NCI-H1436 treated with DMSO at 0.1 percent for 48 hours (cell line): ENCODE measurements at places on chromosomes 1 and 21.
A peak's percentile ranks its signal among the peaks of the same experiment; 100 is the strongest.

DNA sequence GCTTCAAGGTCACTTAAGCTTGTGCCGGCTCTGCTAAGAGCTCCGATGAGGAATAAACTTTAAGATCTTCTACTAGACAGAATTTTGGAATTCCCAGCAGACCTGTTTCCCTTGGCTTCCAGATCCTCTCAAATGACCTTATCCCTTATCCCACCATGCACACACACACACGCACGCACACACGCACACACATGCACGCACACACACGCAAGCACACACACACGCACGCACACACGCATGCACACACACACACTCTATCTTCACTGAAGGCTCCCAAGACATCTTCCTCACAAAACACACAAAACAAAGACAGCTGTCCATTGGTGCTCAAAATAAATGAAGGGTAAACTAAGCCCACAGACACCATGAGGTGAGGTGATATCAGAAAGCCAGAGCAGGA, 659.9 kb downstream of the KIF26B start:
- no peak for DNase-seq

DNA sequence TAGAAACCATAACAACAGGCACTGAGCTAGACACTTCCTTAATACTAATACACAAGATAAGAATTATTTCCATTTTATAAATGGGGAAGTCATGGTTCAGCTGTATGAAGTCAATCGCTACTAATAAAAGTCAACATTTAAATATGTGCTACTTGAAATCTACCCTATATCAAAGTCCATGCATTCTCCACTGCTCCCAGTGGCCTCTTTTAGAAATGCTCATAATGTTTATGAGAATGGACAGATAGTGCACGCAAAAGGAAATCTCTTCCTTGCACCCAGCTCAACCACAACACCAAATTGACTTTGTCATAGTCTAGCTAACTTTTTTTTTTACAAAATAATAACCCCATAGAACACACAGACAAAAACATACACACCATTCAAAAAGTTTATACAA, 281.7 kb upstream of the CXADR start:
- no peak for DNase-seq

DNA sequence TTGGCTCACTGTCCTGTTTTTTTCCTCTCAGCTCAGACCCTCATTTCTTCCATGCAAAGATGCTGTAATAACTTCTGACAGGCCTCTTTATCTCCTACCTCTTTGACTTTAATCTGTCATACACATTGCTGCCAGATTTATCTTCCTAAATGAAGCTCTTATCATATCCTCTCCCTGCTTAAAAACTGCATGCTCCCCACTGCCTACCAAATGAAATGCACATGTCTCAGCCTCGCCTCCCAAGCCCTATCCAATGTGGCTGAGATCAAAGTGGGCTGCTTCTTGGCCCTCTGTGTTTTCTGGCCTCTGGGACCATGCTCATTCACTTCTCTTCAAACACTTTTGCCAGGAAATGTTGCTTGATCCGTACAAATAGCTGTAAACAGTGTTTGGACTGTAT, 38.3 kb downstream of the IRF2BP2 start:
- no peak for DNase-seq

- DNase-seq: no peak
Measured at GRCh38 chr1:241711326-241711725, 59.2 kb downstream of the WDR64 start.

GRCh38 chr1:184509105-184509504, 122.3 kb downstream of the C1orf21 start:
- DNase-seq: no peak

DNA sequence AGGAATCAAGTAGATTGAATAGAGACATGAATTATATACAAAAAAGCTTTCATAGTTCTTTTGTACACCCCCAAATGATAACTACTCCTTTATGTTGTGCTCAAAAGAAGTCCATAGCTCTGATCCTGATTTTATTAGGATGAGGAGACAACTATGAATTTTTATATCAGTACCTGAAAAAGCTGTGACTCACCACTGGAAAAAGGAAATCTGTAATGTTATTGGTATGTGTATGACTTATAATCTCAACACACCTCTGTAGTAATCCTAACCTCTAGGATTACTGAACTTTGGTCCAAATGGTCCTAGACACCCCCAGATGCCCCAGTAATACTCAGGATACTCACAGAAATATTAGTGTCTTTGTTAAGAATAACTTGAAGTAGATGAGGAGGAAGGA, 10.2 kb downstream of the PRKAB2 start:
- no peak for DNase-seq

DNA sequence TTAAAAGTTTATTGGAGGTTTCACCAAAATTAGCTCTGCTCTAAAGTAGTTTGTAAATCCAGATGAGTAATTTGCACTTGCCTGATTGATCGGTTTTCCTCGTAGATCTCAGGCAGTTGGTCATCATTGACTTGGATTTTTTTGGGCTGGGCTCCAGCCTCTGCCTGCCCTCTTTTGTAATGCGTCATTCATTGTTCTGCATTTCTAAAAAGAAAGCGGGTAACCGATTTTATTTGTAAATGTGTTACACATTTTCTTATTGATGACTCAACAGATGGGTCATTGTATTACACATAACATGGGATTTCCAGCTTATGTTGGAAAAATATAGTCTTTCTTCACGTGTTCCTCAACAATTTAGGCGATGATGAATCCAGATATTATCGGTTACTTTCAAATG, 5.5 kb downstream of the ETS2 start:
- no peak for DNase-seq

DNA sequence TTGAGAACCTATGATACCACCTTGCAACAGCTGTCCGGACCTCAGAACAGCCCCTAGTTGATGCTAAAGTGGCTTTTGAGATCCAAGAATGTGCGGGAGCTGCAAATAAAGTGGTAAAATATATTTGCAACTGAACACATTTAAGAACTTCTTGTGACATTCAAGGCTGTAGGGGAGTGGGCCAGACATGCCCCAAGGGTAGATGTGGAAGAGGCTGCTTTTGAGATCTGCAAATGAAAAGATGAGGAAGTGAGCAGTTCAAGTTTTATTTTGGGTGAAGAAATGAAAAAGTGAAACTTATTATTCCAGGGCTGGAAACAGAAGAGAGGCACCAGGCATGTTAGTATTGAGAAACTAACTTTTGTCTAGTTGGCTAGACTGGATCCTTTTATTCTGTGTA, 359.5 kb upstream of the PLXNA2 start:
- DNase-seq: no peak

DNA sequence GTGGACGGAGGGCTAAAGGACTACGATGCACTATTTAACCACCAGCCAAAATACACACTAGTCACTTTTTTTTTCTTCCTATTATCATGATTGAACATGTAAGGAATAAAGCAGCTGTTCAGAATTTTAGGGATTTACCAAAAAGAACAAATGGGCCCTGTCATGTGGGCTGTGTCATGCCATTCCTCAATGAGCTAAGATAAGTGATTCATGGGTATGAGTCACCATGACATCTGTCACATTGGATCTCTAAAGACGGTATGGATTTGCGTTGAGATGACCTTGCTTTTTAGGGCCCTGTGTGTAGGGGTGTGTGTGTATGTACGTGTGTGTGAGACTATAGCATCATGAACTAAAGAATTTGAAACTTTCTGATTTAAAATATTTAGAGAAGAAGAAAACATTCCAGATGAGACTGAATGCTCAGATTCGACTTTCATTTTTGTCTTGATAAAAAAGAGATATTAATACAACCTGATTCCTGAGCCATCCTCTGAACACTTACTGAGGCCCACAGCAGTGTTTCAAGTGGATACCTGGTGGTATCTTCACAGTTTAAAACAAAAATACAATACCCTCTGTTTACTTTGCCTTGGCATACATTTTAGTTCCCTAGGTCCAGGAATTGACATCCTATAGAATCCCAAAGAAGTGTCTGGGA, 246.1 kb upstream of the DUSP10 start:
- no peak for DNase-seq

DNA sequence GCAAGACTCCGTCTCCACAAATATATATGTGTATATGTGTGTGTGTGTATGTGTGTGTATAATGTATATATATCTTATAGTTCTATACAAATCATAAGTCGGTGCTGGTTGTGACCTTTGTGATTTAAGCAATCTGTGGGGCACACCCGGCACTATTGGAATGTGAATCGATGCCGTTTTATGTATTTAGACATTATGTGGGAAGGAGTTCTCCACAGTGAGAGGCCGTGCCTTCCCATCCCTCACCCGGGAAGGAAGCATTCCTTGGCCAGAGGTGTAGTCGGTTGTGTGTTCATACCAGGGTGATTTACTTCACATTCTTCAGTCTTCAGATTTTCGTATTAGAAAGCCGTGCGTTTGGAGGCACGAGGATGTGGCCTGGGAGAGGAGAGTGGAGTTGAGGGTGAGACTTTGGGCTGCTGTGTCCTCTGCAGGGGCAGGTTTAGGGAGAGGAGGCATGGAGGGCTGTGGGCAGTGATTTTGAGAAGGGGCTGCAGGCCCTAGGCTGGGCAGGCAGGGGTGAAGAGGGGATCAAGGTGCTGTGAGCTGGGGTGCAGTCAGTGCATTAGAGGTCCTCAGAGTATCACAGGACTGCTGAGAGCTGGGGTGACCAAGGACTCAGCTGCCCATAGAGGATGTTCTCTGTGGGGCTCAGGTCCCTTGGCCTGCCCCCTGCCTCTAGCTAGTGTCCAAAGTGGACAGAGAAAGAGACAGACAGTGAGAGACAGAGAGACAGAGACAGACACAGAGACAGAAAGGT, 57.7 kb downstream of the TRIM11 start:
- DNase-seq: no peak

- DNase-seq: no peak
Measured at GRCh38 chr1:74681851-74682250, 8.3 kb upstream of the ERICH3 start.

GRCh38 chr1:17200756-17201155, 4.2 kb upstream of the PADI1 start:
- DNase-seq: no peak

- no peak for DNase-seq
Measured at GRCh38 chr1:243313635-243314536, 58.0 kb downstream of the SDCCAG8 start.

DNA sequence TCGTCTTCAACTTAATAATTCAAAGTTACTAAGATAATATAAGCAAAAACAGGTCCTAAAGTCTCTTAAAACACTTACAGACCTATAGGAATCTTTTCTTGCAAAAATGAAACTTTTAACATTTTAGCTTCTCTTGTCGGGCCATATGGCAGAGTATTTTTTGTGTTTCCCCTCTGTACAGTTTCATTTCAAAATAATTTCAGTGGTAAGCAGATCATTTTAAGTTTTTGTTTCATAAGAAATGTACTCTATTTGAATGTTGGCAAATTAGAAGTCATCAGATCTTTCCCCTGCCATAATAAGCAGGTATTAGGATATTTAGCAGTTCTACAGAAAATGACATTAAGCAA, 37.9 kb downstream of the RGL1 start:
- DNase-seq: no peak

GRCh38 chr1:116690849-116691406, 23.4 kb upstream of the IGSF3 start:
- DNase-seq: no peak

DNA sequence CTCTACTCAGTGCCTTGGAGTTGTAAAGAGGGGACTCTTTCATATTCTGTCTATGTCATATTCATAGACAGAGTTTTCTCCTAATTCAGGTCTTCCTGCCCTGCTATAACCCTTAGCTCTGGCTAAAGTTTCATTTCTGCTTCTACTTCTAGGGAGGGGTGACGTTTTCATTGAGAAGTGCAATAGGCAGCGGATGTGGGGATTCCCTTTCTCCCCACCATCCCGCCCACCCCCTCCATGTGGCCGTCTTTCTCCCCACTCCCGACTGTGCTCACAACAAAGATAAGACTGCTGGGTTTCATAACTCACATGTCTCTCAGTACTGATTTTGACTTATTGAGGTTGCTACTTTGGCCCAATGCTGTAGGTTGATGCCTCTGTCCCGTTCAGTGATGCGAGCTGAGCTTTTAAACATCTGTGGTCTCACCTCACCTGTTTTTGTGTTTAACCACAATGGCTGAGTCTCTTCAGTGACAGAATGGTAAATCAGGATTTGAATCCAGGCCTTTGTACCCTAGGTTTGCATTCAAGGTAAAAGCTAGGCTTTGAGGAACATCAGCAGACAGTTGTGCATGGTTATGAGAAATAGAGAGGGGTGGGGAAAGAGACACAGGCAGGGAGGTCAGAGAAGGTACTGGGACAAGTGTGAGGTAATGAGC, 7.8 kb upstream of the KIF14 start:
- no peak for DNase-seq

- no peak for DNase-seq
Measured at GRCh38 chr1:167107456-167107855, 13.6 kb downstream of the STYXL2 start.

- DNase-seq: peak; percentile 7
Measured at GRCh38 chr1:197798492-197798891, 23.2 kb upstream of the DENND1B start.

DNA sequence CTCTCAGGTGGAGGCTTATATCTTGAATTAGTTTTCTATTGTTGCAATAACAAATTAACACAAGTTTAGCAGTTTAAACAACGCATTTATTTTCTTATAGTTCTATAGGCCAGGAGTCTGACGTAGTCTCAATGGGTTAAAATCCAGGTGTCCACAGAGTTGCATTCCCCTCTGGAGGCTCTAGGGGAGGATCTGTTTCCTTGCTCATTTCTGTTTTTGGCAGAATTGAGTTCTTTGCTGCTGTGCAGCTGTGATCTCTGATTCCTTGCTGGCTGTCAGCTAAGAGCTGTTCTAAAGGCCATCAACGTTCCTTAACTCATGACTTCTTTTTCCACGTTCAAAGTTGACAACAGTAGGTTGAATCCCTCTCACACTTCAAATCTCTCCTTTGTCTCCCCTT, 31.8 kb downstream of the S100A10 start:
- DNase-seq: no peak

DNA sequence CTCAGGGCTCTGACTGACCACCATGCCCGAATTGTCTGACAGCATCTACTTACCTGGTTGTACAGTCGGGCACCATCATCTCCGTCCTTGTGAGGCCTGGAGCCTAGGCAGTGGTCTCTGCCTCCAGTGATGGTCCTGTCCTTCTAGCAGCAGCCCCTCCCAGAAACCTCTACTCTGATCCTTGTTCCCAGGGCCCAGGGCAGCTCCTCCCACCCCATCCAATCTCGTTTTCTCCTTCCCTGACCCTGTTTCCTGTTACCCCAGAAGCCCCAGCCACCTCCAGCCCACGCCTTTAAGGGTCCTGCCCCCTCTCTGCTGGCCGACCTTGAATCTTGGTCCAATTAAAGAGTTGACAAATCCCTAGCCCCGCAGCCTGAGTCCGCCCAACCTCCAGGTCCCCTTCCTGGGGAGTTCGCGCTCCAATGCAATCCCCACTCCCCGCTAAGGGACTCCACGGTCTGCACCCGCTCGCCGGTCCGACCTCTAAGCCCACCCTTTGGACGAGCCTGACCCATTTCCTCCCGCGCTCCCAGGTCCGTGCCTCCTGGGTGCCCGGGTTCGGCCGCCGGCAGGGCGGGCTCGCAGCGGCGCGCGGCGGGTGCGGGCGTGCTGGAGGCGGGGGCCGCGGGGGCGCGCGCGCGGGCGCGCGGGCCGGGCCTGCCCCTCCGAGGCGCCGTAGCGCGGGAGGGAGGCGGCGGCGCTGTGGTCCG, at the start of gene B4GALT2:
TSS of gene B4GALT2 (plus strand) at position 660 of the 710 bp plus-strand sequence. CDS start 1,951 bp downstream, outside the sequence.
- no peak for DNase-seq
